Stimulated activated CD4-positive, alpha-beta T cell treated with anti-CD3 and anti-CD28 coated beads, Interleukin-12 subunit alpha, Interleukin-12 subunit beta, amount 100 ng/mL, for 24 hours (primary cell): ENCODE measurements at places on chromosomes 11 and 22.

GRCh38 chr11:118521892-118522311 is 5.4 kb upstream of the TTC36 start:
- no peak for DNase-seq

GRCh38 chr11:95999711-96000406 is 76.0 kb upstream of the MTMR2 start:
- no peak for DNase-seq

- DNase-seq, result no peak
Observed at GRCh38 chr11:33435216-33435615, 178.0 kb downstream of the HIPK3 start.

DNA sequence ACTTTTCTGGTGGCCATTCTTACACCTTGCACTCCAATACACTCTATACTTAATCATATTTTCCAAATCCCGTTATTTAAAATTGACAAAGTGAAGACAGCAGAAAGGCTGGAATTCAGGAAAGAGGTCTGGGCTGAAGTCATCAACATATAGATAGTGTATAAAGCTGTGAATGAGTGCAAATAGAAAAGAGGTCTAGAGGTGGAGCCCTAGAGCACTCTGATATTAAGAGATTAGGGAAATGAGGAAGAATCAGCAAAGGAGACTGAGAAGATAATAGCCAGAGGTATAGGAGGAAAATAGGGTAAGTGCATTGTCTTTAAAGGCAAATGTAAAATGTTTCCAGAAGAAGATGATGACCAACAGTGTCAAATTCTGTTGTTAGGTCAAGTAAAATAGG is 7.9 kb downstream of the CTR9 start:
- DNase-seq, result no peak

DNA sequence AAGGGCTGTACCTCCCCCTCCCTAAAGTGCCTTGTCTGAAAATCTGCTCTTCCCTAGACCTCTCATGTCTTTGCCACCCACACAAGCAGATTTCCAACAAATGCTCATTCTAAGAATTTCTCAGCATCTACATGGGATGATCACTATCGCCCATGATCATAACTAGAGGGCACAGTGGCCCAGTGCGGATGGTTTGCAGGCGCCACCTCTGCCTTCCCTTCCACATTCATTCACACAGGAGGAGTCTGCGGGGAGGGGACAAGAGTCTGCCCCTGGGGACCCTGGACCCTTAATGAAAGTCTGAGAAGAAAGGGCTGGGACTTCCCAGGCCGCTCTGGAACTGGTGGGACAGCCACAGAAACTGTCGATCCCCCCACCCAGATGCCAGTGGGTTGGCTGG is 28.9 kb downstream of the KCTD17 start:
- DNase-seq, result no peak

DNA sequence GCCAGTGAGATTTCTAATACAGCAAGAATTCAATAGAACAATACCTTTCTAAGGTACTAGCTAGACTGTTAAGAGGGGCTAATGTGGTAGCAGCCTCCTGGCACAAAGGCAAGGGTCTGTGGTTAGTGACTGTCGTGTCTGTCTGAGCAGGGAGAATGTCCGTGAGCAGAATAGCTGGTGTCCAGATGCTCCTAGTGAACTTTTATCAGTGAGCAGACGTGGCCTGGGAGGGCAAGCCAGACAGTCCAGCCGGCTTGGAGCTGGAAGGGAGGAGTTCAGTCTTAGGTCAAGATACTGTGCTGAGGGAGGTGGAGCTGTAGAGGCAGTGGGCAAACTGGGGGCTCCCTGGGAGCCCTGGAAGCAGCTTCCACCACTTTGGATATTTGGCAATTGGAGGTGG is 138.6 kb downstream of the TEAD1 start:
- no peak for DNase-seq

GRCh38 chr11:57597916-57598830 is 688 bp downstream of the SERPING1 start:
- DNase-seq, result no peak

GRCh38 chr11:95512177-95512576 is 277.4 kb downstream of the FAM76B start:
- no peak for DNase-seq

DNA sequence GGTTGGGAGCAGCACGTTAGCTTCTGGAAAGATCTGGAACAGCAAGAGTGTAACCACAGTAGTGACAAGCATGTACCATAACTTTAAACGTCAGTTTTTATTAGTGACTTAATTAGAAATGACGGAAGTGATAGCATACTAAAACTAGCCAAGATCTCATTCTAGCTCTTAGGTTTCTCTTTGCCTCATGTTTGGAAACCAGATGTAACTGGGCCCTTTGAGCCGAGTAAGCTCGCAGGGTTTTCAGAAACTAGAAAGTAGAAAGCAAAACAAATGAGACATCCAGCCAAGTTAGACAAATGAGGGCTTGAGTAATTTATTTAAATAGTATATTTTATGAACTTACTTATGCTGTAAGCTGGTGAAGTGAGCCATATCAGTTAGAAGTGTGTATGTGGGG is 40.2 kb upstream of the SLC5A12 start:
- DNase-seq, result no peak

GRCh38 chr11:6927030-6927617 is 898 bp downstream of the ZNF215 start:
- no peak for DNase-seq

- DNase-seq, result no peak
Observed at GRCh38 chr11:100640646-100641045, 46.4 kb upstream of the ARHGAP42 start.

GRCh38 chr11:12117200-12117599 is 6.8 kb downstream of the MICAL2 start:
- DNase-seq, result no peak

DNA sequence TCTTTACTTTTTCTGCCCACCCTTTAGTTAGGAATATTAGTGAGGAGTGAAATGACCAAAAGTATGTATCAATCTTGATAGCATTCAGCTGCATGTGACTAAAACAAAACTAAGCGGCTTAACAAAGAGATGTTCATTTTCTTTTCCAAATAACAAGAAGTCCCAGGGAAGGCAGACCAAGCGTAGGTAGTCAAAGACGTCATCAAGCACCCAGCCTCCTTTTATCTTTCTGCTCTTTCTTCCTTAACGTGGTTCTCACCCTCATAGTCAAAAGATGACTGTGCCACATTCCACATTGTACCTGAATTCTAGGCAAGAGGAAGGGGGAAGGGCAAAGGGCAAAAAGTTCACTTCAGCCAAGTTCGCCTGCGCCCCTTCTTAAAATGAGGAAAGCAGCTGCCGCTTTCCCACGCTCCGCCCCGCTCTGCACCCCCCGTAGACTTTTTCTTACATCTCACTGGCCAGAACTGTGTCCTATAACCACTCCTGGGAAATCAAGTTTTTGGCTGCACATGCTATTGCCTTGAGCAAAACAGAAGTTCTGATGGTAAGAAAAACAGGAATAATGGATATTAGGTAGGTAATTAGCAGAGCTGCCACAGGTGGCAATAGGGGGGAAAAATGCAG is 14.6 kb upstream of the PGM2L1 start:
- DNase-seq, result no peak

- no peak for DNase-seq
Observed at GRCh38 chr11:95993438-95994298, 69.8 kb upstream of the MTMR2 start.

- no peak for DNase-seq
Observed at GRCh38 chr11:13923716-13924650, 38.5 kb upstream of the SPON1 start.

DNA sequence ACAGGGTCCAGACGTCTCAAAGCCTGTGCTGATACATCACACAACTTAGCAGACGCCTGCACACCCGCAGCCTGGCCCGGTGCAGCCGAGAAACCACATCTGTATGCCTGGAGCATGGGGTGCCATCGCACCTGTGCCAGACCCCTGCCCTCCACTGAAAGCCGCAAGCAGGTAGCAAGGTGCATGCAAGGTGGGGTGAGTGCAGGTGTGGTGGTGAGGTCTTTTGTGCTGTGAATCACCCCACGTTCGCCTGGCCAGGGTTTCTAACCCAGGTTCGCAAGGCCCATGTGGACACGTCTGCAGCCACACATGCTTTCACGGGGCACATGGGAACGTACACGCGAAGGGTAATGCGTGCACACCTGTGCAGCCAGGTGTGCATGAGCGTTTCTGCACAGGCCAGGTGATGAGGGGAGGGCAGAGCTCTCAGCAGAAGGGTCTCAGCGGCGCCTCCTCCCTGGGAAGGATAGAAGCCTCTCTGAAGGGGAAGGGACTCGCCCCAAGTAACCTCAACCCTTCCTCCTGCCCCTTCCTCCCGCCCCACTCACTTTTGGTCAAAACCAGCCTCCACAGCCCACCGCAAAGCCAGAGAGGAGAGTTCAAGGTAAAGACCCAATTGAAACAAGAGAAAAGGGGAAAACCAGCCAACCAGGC is 19.5 kb downstream of the CBX7 start:
- DNase-seq, result no peak
